ENCODE measurements at places on chromosomes 2 and 18. TPM values are rescaled to one million over a fixed set of nuclear protein-coding genes. Genes with fewer than 3 reads are reported as not detected.

The CCDC74B gene
- total RNA-seq: 2.5 TPM

The B3GNT7 gene
- 9.4 TPM for total RNA-seq

The SIGLEC15 gene
- 1.9 TPM for total RNA-seq

The ASPRV1 gene
- 0.33 TPM for total RNA-seq

The POTEJ gene
- 2.6 TPM for total RNA-seq

The SCG2 gene
- 0.12 TPM for total RNA-seq

The ERBB4 gene
- total RNA-seq: 22.4 TPM

The LIMS2 gene
- 80.2 TPM for total RNA-seq

The SLC39A10 gene
- total RNA-seq: 8.5 TPM

The RGPD4 gene
- total RNA-seq: 0.26 TPM

The GNAL gene
- total RNA-seq: 4.4 TPM

The ACVR1 gene
- total RNA-seq: 36.8 TPM

The RNF125 gene
- total RNA-seq: 5.6 TPM

- DNase-seq: no peak
These were observed 185.6 kb downstream of the RNF144A start for GRCh38 chr2:7102826-7103225.

- DNase-seq: no peak
These were observed 124.2 kb upstream of the CCDC68 start for GRCh38 chr18:55083461-55083860.

DNA sequence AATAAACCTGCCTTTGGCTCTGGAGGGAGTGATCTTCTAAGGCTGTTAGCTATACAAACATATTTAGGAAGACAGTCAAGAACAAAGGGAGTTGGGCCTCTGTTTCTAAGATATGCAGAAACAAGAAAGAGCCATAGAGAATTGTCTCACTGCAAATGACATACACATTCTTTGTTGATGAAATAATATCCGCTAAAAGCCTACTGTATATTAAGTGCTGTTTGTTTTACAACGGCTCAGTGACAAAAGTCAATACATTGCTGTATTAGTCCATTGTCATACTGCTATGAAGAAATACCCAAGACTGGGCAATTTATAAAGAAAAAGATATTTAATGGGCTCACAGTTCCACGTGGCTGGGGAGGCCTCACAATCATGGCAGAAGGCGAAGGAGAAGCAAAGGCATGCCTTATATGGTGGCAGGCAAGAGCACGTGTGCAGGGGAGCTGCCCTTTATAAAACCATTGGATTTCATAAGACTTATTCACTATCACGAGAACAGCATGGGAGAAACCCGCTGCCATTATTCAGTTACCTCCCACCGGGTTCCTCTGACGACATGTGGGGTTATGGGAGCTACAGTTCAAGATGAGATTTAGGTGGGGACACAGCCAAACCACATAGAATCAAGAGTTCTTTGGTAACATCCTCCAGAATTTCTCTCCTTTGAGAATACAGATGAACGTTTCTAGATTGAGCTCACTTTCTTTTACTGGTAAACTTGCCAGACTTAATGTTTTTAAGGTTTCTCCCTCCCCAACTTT lies 157.8 kb downstream of the PIK3C3 start:
- DNase-seq: no peak

GRCh38 chr2:172361360-172361759 lies 66.0 kb upstream of the ITGA6 start:
- no peak for DNase-seq

- DNase-seq: no peak
These were observed 56.2 kb downstream of the ZCCHC2 start for GRCh38 chr18:62578980-62579511.

GRCh38 chr18:24930971-24931370 lies 421.0 kb downstream of the ZNF521 start:
- DNase-seq: no peak

- no peak for DNase-seq
These were observed 95.4 kb downstream of the SOCS6 start for GRCh38 chr18:70384181-70384790.

DNA sequence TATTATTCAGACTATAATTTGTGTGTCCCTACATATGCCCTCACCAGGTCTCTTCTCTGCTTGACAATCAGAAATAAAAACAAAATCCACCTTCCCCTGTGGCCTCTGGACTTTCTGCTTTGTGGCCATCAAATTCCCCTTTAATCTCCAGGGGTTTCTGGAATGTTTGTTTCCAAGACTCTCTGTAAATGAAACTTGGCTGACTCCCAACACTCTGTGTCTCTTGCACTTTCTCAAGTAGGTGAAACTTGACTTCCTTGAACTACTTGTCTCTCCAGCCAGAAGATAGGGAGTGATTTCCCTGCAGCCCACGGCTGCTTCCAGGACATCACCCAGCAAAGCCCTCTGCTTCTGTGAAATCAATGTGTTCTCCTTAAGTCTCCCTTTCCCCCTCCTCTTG lies 54.1 kb upstream of the AQP4 start:
- DNase-seq: no peak

GRCh38 chr2:234993541-234993981 lies 41.7 kb downstream of the SH3BP4 start:
- no peak for DNase-seq

DNA sequence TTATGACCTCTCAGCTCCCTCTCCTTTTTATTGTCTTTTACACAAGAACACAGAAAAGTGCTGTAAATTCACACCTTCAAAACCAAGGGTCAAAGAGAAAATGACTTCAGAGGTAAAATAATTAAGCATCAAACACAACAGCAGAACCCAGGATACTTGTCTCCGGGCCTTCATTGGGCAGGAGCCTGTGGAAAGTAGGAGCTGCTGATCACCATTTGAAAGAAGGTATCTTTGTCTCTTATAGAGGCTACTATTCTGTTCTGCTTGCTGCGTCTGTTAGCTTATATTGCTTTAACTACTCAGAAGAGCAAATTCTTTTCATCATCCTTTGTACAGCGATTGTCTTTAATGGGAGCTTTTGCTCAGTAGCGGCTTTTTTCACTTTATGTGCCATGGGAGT lies 261.1 kb downstream of the PTGR3 start:
- DNase-seq: no peak

DNA sequence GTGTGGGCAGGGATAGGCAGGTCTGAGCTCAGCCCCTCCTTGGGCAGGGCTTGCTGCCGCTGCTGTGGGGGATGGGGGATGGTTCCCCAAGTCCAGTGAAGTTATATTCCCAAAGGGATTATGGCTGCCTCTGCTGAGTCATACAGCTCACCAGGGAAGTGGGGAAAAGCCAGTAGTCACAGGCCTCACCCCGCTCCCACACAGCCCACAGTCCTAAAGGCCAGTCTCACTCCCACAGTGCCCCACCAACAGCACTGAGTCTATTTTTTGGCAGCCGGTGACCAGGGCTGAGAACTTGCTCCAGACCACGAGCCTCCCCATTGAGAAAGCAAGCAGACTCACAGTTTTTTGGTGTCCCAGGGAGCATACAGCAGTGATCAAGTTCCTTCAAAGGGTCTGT lies 173.3 kb downstream of the OSR1 start:
- no peak for DNase-seq

DNA sequence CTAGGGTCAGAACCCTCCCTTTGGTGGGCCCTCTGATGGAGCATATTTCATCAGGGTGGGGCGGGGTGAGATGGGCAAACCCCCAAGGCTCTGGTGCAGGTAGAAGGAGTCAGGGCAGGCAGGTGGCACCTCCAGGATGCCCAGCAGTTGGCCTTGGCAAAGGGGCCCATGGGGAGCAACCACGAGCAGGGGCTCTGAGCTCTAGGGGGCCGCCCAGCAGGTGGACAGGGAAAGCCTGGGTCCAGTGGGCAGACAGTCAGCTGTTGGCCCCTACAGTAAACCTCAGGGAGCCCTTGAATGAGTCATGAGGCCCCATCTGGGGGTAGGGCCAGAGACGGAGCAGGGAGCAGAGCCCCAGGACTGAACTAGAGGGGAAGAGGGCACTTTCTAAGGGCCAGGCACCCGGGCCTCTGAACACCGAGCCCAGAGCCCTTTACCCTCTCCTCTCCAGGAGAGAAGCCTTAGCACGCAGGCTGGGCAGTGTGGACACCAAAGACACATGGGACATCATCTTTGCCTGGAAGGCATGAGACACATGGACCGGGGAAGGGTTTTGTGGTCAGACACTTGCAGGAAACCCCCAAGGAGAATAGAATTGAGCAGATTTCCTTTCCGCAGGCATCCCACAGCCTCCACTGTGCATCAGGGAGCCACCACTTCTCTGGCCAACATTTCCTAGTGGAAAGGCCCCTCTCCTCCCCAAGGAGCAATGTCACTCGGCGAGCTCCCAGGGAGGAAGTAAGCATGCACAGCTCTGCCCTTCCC lies 257.3 kb downstream of the GLI2 start:
- DNase-seq: peak; percentile 38

DNA sequence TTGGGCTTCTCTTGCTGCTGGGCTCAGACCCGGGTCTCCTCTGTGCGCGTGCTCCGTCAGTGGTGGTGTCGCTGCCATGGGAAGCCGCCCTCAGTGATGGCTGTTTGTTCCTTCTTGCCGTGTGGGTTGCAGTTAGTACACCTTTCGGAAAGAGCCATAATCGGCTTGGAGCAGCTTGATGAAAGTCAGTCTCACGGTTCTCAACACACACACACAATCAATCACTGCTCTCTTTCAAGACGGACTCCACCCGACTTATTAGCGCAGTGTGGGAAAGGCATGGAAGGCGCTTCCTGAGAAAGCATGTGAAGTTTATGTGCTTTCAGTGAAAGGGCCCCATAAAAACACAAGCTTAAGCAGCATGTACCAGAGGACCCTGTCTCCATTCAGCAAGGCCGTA lies 64.1 kb downstream of the SOX11 start:
- no peak for DNase-seq

- DNase-seq: no peak
These were observed 101.8 kb upstream of the APCDD1 start for GRCh38 chr18:10352671-10353070.

GRCh38 chr2:234257859-234258561 lies 207.5 kb downstream of the SPP2 start:
- no peak for DNase-seq

DNA sequence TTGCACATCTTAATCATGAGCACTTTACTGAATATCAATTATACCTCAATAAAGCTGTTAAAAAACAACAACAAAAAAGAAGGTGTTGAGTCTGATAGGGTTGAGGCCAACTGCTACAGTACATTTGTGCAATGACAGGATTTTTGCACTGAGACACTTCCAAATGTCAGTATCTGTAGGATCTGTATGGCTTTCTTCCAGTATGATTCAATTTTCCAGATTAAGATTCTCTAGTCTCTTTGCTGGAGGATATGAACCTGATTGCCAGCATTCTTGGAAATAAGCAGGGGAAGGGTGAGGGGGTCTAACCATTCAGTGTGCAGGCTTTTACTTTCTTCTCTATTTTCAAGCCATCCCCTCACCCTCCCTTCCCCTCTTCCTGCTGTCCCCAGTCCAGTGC lies 85.1 kb downstream of the SEMA4F start:
- no peak for DNase-seq

DNA sequence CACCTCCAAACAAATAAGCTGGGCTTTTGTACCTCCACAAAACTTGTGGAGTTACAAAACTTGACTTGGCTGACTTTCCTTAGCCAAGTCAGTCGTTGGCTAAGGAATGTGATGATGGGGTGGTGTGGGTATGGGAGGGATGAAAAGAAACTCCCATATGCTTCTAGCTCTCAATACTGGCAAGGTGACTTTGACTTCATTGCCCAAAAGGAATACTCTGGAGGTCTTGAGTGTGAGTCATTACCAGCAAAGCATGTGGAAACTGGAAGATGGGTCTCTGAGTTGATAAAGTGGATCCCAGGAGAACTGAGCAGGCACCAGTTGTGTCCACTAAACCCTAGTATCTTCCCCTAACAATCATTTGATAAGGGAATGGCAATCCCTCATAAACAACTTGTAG lies 226.7 kb downstream of the GULP1 start:
- no peak for DNase-seq

DNA sequence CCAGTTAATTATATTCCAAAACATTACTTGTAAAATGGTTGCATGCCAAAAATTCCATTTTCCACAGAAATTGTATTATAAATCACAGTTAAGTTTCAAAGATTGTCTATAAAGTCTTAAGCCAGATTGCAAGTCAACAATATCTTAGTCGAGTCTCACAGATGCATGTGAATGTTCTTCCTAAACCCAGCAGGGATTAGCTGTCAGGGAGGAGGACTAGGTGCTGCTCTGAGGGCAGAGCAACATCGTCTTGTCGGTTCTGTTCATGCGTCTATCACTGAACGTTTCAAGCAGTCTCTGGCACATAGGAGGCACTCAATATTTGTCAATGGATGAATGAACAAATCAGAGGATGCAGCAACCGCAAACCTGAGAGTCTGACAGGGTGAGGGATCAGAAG lies 27.0 kb downstream of the EPB41L3 start:
- no peak for DNase-seq

DNA sequence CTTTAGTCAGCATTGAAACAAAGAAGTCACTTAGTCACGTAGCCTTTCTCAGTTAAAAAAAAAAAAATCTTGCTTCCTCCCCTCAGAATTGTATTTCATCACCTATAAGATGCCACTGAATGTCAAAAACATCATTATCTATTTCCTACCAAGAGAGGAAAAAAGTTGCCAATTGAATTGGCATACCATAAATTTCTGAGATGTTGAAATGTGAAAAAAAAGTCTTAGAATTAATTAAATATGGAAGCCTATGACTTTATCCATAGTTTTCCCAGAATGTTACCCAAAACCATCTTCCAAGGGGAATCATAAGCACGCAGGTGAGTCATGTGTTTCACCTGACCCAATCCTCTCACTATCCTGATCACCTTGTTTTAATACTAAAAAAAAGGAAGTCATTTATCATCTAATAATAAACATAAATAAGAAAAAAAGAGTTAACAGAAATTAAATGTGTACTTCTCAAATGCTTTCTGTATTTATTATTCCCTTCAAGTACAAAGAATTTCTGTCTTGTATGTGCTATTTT lies 205.7 kb downstream of the TCF4 start:
- no peak for DNase-seq

GRCh38 chr2:47300081-47300480 lies 102.9 kb upstream of the MSH2 start:
- DNase-seq: no peak

DNA sequence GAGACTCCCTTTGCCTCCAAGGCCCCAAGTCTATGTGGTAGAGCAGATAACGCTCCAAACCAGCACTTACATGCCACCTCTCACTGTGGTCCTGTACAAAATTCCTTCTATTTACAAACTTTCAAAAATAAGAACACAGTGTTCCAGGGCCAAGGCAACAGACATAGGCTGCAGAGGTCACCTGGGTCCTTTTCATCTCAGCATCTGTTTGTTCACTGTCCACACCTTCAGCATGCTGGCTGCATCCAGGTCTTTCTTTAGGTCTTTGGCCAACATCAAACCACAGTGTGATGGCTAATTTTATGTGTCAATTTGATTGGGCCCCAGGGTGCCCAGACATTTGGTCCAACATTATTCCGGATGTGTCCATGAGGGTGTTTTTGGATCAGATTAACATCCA lies 20.0 kb upstream of the INO80C start:
- DNase-seq: peak; percentile 9

- no peak for DNase-seq
These were observed 559.9 kb downstream of the TSN start for GRCh38 chr2:122315306-122315705.

GRCh38 chr2:101433465-101433864 lies 41.4 kb downstream of the RFX8 start:
- no peak for DNase-seq

- DNase-seq: no peak
These were observed 72.4 kb downstream of the ALPK2 start for GRCh38 chr18:58556331-58557007.

GRCh38 chr2:194464964-194465638 lies 1191.9 kb upstream of the SLC39A10 start:
- DNase-seq: no peak

All from right atrium auricular region (tissue), 2 donors.